NCI-H1436 treated with DMSO at 0.1 percent for 48 hours (cell line): ENCODE measurements at places on chromosomes 11 and 22.

DNA sequence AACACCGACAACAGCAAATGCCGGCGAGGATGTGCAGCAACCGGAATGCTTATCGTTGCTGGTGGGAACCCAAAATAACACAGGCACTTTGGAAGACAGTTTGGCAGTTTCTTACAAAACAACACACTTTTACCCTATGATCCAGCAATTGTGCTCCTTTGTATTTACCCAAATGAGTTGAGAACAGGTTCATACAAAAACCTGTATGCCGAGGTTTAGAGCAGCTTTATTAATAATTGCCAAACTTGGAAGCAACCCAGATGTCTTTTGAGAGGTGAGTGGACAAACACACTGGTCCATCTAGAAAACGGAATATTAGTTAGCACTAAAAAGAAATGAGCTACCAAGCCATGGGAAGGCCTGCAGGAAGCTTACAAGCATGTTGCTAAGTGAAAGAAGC lies 118.9 kb downstream of the CTTN start:
- no peak for DNase-seq

DNA sequence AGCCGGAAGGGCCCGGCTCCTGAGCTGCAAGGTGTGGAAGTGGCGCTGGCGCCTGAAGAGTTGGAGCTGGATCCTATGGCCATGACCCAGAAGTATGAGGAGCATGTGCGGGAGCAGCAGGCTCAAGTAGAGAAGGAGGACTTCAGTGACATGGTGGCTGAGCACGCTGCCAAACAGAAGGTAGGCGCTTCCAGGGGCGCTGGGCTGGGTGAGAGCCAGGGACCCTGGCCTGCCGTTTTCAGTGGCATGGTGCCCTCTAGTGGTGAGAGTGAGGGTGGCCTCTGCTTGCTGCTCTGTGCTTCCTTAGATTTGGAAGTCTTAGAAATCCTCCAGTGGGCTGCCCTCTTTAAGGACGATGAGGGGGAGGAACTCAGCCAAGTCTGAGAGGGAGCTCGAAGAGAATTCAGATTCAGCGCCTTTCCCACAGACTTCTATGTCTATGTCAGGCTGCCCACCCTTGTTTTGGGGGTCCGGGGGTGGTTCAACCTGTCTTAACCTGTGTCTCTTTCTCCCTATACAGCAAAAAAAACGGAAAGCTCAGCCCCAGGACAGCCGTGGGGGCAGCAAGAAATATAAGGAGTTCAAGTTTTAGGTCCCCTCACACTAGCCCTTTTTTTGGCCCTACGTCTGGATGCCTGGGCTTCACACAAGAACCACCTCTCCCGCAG lies 1.8 kb upstream of the PACS1 start:
- DNase-seq, result no peak

- no peak for DNase-seq
These were observed 4.5 kb downstream of the ADAMTS15 start for GRCh38 chr11:130452940-130453339.

DNA sequence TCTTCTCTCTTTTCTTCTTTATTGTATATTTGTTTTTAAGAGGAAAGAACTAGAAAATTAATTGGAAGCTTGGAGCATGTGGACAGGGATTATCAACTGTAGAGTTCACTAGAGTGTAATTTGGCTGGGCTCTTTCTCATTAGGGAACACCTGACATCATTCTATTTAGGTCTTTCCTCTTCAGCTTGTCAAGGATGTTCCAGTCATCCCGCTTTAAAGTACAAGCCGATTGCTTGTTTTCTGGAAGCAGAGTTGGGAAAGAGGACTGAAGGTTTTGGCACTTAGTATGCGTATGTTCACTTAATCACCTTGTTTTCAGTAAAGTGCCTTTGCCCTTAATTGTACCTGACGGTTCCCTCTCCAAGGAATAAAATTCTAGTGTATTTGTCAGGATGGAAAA lies 111.6 kb downstream of the WNT11 start:
- DNase-seq, result no peak

DNA sequence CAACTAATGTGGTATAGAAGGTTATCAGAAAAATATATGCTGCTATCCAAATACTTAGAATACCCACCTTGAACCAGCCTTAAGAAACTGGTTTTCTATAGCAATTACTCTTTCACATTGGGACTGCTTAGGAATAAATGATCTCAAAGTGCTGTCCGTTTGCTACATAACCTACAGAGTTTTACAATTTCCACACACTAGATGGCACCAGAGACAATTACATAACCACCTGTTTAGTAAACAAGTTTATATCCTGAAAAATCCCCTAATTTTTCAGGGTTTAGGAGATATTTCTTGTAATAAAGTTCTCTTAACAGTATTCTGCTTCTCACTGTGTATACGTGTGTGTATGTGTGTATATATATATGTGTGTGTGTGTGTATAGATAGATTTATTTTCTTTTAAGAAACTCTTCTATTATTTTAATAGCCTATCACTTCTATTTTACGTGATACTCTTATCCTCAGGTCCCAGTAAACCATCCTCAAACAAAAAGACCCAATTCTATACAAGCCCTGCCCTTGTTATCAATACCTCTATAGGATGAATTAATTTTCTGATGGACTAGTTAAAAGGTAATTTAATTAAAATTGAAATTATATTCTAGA lies 6.7 kb upstream of the OR5I1 start:
- no peak for DNase-seq

- no peak for DNase-seq
These were observed 734 bp downstream of the SNU13 start for GRCh38 chr22:41687901-41688364.

DNA sequence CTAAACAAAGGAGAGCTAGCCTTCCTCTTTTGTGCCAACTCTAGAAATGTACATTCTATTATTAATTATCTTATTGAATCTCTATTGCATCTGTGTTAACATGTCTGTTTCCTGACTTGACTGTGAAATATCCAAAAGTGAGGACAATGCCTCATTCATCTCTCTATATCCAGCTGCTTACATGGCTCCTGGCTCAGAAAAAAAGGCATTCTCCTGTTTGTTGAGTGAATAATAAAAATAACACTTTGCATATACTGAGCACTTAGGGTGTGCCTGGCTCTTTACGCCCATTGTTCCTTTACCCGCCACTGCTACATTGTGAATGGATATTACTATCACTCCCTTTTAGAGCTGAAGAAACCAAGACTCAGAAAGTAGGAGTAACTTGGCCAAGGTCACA lies 19.9 kb downstream of the NRXN2 start:
- DNase-seq, result no peak

DNA sequence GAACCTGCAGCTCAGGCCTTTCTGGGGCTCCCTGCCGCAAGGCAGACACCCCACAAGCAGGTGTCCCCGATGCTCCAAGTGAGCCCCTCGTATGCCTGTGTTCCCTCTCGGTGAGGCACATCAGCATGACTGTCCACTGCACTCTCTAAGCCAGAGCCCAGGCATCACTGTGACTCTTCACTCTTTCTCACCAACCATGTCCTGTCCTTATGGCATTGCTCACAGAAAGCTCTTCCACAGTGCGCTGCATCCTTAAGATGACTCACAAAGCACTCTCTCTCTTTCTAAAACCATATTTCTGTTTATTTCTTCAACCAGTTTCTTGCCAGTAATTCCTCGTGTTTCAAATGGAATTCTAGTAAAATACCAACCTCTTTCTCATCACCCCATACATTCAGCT lies 18.1 kb downstream of the GAB4 start:
- no peak for DNase-seq

DNA sequence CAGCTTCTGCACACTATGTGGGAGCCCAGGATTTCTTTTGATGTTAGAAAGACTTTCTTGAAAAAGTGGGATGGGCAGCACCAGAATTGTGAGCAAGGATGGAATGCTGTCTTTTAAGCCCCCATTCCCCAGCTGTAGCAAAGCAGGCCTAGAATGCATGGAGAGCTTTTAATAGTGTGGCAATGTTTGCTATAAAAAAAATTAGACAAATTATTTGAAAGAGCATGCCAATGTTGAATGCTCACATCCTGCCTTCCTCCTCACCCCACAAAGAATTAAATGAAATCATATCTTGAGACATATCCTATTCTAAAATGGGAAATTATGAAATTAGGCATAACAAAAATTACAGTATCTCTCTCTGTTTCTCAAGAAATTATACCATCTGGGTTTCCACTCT lies 154.7 kb downstream of the C11orf91 start:
- DNase-seq, result no peak

DNA sequence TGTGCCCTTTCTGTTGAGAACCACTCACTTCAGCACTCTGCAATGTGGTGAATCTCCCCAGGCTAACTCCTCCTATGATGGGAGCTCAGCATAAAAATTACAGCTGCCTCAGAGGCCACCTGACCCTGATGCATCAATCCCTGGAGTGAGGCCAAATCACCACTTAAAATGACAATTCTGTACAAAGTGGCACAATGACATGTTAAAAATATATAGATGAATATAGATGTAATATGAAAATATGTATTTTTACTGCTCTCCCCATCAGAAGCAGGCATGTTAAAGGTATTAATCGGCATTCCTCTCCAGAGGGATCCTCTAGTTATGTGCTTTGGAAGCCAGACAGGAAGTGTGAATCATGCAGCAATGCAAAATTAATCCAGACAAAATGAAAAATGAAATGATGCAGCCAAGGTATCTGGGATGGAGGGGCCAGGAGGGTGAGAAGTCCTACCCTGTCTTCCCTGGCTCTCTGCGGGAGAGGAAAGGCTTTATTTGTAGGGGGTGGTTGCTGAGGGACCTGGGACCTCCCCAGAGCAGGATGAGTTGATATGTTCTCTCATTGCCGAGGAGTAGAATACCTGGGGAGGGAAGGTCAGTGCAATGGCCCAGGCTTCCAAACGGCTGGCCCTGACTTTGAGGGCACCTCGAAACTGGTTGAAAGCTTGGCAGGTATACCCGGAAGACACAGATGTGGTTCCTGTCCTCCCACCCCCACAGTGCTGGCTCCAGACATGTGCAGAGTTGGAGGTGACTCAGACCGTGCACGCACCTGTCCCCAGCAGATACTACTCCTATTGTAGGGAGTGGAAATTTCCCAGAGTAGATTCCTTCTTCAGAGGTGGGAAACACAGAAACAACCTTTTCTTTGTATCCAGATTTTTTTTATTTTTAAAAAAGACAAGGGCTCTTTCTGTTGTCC lies 347.9 kb upstream of the NCAM1 start:
- no peak for DNase-seq

- no peak for DNase-seq
These were observed 35.6 kb downstream of the ARL14EP start for GRCh38 chr11:30358536-30358935.

DNA sequence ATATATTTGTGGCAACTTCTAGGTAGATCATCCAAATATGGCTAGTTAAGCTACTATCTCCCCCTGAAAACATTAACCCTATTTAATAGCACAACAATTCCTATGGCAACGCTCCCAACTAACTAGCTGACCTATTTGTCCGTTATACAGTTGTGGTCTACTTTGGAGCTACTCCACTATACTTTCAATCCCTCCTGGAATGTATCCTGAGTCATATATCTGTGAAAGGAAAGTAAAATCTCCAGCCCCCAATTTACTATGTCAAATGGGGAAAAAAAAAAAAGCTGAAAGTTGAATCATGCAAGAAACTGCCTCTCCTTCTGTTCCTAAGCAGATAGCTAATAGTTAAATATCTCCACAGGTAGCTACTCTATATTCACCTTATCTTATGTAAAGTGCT lies 128.5 kb downstream of the CD44 start:
- DNase-seq, result no peak

DNA sequence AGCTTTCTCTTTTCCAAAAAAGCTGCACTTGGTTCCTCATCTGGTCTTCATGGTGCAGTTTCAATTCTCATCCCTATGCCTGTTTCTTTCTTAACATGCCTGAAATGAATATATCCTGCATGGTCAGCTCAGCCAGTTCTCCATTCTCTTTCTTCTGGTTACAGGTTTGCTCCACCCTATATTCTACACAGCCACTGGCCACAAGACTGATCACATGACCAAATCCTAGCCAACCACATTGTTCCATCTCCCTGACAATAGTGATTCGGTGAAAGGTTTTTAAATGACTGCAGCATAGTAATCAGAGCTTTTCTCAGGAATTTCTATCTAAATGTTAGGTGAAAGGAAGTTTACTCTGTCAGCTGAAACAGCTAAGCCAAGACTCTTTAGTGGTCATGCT lies 891.4 kb downstream of the METTL15 start:
- no peak for DNase-seq

GRCh38 chr22:45491841-45492240 lies 10.8 kb upstream of the FBLN1 start:
- no peak for DNase-seq

DNA sequence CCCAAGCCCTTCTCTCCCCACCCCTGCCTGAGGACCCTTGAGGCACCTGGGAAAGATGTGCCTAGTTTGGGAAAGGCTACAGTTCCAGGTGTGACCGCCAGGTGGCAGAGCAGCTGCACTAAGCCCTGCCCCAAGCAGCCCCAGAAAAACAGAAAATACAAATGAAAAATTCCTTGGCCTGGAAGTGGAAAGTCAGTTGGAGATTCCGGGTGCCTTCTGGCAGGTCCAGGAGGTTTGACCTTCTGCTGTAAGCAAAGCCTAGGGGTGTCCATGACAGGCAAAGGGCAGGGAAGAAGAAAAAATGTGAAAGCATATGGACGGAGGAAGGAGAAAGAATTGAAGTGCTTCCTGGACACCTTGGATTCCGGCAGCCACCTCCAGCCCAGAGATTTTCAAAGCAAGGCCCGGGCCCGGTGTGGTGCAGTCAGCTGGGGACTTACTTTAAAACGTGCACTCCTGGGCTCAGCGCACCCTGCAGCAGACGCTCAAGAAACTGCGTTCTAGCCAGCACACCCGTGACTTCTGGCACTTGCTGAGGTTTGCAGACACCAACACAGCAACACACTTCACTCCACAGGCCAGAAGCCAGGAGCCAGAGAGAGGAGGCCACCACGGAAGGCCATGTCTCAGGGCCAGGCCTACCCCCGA lies 37.3 kb upstream of the SLC22A12 start:
- no peak for DNase-seq

DNA sequence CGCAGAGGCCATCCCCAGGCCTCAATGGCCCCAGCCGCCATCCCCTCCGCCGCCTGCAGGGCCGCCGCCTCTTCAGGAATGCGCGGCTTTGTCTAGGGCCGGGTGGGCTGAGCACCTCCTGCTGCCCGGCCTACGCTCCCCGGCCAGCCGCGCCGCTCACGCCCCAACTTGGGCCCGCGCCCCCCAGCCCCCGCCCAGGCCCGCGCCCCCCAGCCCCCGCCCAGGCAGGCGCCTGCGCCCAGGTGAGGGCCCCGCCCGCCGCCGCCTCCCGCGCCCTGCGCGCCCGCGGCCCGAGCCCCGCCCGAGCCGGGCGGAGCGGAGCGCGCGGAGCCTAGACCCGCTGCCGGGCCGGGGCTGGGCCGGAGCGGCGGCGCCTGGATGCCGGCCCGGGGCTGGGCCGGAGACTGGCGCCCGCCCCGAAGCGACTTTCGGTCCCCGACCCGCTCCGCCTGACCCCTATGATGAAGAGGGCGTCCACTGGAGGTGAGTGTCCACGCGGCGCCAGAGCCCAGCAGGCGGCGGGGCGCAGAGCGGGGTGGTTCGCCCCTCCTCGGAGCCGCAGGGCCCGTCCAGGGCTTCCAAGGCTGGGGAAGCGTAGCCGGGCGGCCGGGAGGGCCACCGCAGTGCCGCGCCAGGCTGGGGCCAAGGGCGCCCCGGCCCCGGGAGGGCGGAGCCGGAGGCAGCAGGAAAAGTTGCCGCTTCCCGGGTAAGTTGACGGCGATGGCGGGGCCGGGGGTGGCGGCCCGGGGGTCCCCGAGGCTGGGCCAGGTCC lies 34.3 kb upstream of the PRODH start:
- DNase-seq, result no peak
